ENCODE measurements at places on chromosomes 1 and 21.

GRCh38 chr1:196577386-196577785 is 30.9 kb downstream of the KCNT2 start:
- no peak for DNase-seq

DNA sequence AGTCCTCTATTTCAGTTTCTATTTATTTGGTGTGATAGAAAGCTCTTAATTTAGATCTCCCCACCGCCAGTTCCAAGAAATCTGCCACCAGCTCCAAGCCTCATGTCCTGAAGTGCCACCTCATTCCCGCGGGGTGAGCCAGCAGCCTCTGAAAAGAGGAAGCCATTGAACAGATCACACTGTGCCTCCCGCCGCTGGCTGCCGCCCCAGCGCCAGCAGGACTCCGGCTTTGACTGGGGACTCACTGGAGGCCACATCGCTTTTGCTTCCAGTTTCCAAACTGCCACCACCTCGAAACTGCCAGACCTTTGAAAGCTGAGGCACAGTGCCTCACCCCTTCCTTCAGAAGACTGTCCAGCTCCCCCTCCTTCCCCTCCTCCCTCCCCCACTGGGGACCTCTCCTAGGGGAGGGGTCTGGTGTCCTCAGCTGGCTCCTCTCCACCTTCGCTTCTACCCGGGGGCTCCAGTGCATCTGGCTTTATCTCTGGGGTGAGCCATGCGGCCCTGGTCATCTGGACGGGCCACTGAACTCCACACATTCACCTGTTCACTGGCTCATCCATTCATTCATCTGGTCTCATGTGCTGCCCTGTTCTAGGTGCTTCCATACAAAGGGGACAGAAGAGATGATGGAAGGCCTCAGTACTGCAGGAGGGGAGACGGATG is 58.9 kb downstream of the VPS26C start:
- DNase-seq: peak; percentile 56

- DNase-seq: no peak
These were observed 48.1 kb downstream of the NFIA start for GRCh38 chr1:61130338-61131000.

GRCh38 chr1:242402956-242403355 is 121.5 kb downstream of the PLD5 start:
- DNase-seq: no peak

GRCh38 chr1:162389021-162389818 is 7.7 kb downstream of the C1orf226 start:
- DNase-seq: no peak

GRCh38 chr1:153728305-153729066 is 636 bp downstream of the INTS3 start:
- no peak for DNase-seq

Measured in breast epithelium (tissue), 4 donors.